PC-3 (cell line): ENCODE measurements at places on chromosomes 12 and 14.
A peak's percentile ranks its signal among the peaks of the same experiment; 100 is the strongest.

GRCh38 chr14:90426663-90427062 is 29.8 kb downstream of the CALM1 start:
- H3K4me3 ChIP-seq, result no peak overlapping the region
- H3K4me1 ChIP-seq, result no peaks in the 10 kb centered on the region
- no peak for DNase-seq
- no peak overlapping the region for H3K27ac ChIP-seq
- H3K36me3 ChIP-seq, result no peaks in the 10 kb centered on the region
- H3K27me3 ChIP-seq, result no peaks in the 10 kb centered on the region

DNA sequence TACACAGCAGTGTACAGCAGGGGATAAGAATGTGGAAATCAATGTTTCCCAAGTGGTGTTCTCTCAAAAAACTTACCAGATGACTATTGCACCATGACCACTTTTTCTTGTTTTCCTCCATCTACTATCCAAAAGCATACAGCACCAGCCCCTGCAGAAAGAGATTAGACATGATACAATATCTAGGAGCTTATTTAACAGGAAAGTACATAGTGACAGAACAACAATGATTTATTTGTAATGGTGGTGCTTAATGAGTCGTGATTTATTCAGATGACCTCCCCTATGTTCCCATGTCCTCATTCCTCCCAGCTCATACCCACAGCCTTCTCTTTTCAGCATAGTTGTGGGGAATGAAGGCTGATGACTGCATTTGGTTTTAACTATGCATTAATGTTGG is 413.6 kb downstream of the BTG1 start:
- H3K36me3 ChIP-seq, result no peaks in the 10 kb centered on the region
- no peak overlapping the region for H3K4me3 ChIP-seq
- no peaks in the 10 kb centered on the region for H3K4me1 ChIP-seq
- H3K27me3 ChIP-seq, result no peaks in the 10 kb centered on the region

DNA sequence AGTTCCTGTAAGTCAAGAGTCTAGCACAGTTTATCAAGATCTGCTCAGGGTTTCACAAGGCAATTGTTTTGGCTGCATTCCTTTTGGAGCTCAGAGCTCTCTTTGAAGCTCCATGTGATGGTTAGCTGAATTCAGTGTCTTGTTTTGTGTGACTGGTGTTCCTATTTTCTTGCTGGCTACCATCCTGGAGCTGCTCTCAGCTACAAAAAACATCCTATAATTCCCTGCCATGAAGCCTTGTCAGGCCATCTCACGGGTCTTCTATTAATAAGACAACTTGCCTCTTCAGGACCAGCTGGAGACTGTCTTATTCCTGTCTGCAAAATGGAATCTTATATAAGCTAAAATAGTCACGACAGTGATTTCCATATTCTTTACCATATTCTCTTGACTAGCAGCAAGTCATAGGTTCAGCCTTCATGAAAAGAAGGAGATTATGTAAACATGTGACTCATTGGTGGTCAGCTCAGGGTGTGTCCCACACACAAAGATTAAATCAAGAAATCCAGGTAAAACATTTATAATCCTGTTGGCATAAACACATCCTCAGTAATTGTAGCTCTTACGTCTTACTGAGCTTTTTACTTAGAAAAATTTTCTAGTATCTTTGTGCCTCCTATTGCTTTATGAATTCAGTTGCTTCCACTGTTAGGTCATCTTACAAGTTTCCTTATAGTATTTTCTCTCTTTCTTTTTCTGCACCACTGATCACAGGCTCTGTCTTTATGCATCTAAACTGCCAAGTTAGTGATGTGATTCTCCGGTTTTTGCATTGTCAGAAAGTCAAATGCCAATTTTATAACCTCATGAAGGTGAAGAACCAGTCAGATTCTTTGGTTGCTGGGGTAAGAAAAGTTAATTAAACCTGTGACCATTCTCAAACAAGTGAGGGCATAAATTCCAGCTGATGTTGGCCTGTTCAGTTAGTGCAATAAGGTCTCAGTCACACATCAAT is 378.5 kb upstream of the MGAT4C start:
- H3K27me3 ChIP-seq, result no peaks in the 10 kb centered on the region
- peak overlapping the region; percentile 15; the same call in 1 of the 2 replicates for H3K4me3 ChIP-seq
- H3K4me1 ChIP-seq, result peaks cover 16% of the 10 kb centered on the region
- DNase-seq, result peak; percentile 87
- H3K27ac ChIP-seq, result peak overlapping the region; percentile 79

DNA sequence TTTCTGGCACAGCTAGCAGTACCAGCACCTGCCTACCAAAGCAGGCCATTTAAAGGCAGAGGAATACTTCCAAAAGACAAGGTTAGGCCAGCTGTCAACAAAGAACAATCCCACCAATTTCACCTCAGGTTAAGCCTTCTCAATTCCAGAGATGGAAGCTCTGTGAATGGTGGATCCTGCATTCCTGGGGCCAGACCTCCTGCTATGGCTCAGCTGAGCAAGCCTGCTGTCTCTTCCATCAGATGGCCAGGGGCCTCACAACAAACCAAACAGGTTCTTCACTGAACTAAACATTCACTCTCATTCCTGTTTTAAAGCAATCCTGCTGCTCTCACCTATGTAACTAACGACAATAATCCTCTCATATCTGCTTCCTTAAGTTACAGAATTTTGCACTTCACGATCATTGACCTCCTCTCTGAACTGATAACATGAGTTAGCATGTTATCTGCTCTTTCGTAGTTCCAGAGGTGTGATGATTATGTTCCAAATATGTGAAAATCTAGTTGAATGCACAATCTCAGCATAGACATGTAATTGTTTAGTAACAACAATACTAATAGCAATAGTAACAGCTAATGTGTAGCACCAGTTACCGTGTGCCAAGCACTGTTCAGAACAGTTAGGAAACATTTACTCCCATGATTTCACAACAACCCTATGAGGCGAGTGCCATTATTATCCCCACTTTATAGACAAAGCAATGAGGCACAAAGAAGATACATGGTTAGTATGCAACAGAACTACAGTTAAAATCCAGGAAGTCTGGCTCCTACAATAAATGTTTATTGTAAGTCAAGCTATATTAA is 73.2 kb downstream of the SLC2A13 start:
- no peak for DNase-seq
- no peaks in the 10 kb centered on the region for H3K4me1 ChIP-seq
- no peak overlapping the region for H3K4me3 ChIP-seq
- no peaks in the 10 kb centered on the region for H3K27me3 ChIP-seq

DNA sequence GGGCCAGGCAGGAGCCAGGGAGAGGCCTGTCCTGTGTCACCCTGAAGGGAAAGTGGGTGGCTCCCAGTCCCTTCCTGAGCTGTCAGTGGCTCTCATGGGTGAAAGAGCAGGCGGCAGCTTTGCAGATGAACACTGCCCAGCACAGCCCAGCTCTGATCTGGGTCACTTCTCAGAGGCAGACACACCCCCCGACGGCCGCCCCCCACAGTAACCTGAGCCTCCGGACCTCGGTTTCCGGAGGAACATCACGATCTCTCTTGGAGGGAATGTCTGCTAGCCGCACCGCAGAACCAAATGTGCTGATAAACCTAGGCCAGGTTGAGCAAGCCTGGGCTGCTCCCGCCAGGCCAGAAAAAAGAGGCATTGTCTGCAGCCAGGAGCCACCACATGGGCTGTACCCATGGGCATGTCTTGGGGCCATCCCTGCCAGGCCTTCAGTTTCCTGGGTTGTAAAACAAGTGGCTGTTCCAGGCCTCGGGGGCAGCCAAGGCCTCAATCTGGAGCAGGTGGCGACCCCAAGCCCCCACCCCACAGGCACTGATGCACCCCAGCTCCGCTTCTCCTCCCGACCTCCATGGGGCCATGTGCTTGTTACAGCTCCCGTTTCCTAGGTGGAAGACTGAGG is 57.6 kb downstream of the NCOR2 start:
- H3K27ac ChIP-seq, result no peak overlapping the region
- no peak for DNase-seq
- H3K4me1 ChIP-seq, result peaks cover 35% of the 10 kb centered on the region
- no peaks in the 10 kb centered on the region for H3K36me3 ChIP-seq
- H3K27me3 ChIP-seq, result no peaks in the 10 kb centered on the region

- no peaks in the 10 kb centered on the region for H3K36me3 ChIP-seq
- DNase-seq, result peak; percentile 94
- H3K27me3 ChIP-seq, result no peaks in the 10 kb centered on the region
- H3K4me1 ChIP-seq, result peaks cover 15% of the 10 kb centered on the region
- H3K4me3 ChIP-seq, result no peak overlapping the region
- peak overlapping the region; percentile 69 for H3K27ac ChIP-seq
These were observed 135.0 kb upstream of the LRIG3 start for GRCh38 chr12:59055204-59055860.

DNA sequence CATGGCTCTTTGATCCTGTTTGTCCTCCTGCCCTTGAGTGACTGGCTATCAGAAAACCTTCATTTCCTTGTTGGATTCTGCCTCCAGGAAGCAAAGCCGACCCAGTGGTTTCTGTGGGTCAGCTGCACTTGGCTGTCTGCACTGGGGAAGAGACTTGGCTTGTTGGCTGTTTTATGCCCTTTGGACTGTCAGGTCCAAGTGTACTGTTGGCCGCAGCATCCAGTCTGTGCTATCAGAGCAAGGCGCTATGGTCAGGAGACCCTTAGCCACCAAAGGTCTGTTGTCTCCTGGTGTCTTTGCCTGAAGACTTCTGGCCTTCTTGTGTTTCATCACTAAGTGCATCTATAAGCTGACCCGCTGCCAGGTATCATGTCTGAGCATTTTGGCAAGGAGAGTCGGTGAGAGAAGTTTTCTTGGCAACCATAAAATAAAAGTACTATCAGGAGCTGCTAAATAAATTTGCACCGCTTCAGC is 177.4 kb upstream of the HIF1A start:
- peak overlapping the region; percentile 76; the same call in 1 of the 2 replicates for H3K27ac ChIP-seq
- H3K27me3 ChIP-seq, result no peaks in the 10 kb centered on the region
- H3K4me3 ChIP-seq, result no peak overlapping the region
- no peaks in the 10 kb centered on the region for H3K36me3 ChIP-seq
- H3K4me1 ChIP-seq, result peaks cover 56% of the 10 kb centered on the region
- DNase-seq, result no peak

DNA sequence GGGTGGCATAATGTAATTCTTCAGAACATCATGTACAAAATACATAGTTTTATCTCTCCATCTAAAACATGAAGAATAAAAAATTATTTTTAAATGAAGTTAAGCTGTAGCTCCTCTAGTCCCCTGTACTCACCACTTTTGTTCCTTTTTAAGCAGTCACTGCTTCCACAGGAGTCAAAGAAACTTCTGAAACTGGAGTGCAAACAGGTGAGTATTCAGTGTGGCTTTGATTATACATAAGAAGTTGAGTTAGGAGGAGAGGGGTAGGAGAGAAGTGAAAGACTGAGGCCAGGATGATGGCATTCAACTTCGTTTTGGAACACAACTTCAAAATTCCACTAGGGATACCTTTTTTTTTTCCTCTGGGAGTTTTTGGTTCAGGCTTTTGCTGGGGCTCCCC is 131.4 kb upstream of the CNTN1 start:
- no peak overlapping the region for H3K27ac ChIP-seq
- no peaks in the 10 kb centered on the region for H3K36me3 ChIP-seq
- H3K27me3 ChIP-seq, result no peaks in the 10 kb centered on the region
- no peak overlapping the region for H3K4me3 ChIP-seq
- no peaks in the 10 kb centered on the region for H3K4me1 ChIP-seq

DNA sequence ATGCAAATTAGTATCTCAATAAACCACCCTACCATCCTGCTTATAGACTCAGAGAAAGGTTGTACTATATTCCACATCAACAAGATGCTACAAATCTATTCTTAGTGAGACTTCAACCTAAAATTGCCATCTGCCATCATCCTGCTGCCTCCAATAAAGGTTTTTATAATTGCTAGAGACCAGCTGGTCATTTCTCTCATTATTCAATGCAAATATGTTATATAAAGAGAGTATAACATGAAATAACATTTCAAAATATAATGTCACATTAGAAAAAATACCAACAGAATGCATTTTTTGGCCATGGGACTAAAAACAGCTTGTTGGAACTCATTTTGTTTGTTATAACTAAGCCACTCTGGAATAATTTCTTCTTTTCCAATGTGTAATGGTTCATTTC is 247.3 kb downstream of the LRIG3 start:
- no peak for DNase-seq
- no peaks in the 10 kb centered on the region for H3K27me3 ChIP-seq
- H3K4me1 ChIP-seq, result no peaks in the 10 kb centered on the region
- H3K27ac ChIP-seq, result no peak overlapping the region

GRCh38 chr12:49866859-49867569 is 24.1 kb upstream of the BCDIN3D start:
- peaks cover 8% of the 10 kb centered on the region for H3K4me1 ChIP-seq
- no peaks in the 10 kb centered on the region for H3K27me3 ChIP-seq
- no peak overlapping the region for H3K27ac ChIP-seq
- no peak overlapping the region for H3K4me3 ChIP-seq

DNA sequence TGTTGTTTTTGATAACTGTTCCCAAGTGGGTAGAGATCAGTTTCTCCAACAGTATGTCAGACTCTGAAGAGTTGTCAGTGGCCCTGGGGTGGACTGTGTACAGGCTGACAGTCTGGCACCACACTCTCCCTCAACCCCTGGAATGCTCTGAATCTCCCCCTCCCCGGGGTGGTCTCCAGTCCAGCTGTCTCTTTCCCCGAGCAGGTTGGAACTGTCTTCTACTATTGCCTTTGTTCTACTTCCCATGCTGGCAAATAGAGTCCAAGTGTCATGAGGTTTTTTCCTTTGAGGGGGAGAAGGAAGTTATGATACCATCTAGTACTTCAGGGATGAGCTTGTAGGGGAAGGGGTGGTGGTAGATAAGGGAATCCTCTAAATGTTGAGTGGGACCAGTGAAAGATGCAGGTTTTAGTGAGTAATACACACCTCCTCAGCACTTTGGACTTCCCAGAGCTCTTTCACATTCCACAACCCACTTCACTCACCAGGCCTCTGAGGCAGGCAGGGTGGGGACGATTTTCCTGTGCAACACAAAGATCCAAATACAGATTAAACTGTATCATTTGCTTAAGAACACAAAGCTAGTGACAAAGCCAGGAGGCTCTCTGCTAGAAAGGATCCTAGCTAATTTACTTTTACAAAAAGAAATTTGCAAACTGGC is 170.7 kb upstream of the GZMB start:
- no peak overlapping the region for H3K4me3 ChIP-seq
- H3K27ac ChIP-seq, result no peak overlapping the region
- no peaks in the 10 kb centered on the region for H3K4me1 ChIP-seq
- peaks cover under 1% of the 10 kb centered on the region for H3K27me3 ChIP-seq
- DNase-seq, result no peak

- no peaks in the 10 kb centered on the region for H3K4me1 ChIP-seq
- peaks cover 21% of the 10 kb centered on the region for H3K36me3 ChIP-seq
- no peaks in the 10 kb centered on the region for H3K27me3 ChIP-seq
- DNase-seq, result peak; percentile 45
- H3K27ac ChIP-seq, result no peak overlapping the region
These were observed 9.0 kb downstream of the MVK start for GRCh38 chr12:109582636-109583035.

- H3K4me1 ChIP-seq, result peaks cover 35% of the 10 kb centered on the region
- H3K27me3 ChIP-seq, result no peaks in the 10 kb centered on the region
- peak; percentile 29 for DNase-seq
These were observed 57.2 kb upstream of the SCN8A start for GRCh38 chr12:51533799-51534198.
